ENCODE measurements at places on chromosomes 1 and 21.
A peak's percentile ranks its signal among the peaks of the same experiment; 100 is the strongest.

DNA sequence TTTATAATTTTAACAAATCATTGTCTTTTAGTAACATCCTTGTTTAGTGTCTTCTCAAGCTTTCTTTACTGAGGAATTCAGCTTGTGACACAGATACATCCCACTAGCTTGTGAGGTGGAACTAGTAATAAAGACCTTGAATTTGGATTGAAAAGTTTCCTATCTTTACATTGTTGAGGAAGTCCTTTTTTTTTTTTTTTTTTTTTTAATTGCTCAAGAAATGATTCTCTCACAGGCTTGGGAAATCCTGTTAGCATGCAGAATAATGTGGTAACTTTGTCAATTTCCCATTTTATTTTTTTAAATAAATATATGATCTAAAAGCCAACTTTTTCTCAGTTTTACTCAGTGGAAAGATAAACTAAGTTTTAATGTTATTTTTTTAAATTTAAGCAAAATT, 15.8 kb downstream of the DENND2D start:
- no peak for DNase-seq

DNA sequence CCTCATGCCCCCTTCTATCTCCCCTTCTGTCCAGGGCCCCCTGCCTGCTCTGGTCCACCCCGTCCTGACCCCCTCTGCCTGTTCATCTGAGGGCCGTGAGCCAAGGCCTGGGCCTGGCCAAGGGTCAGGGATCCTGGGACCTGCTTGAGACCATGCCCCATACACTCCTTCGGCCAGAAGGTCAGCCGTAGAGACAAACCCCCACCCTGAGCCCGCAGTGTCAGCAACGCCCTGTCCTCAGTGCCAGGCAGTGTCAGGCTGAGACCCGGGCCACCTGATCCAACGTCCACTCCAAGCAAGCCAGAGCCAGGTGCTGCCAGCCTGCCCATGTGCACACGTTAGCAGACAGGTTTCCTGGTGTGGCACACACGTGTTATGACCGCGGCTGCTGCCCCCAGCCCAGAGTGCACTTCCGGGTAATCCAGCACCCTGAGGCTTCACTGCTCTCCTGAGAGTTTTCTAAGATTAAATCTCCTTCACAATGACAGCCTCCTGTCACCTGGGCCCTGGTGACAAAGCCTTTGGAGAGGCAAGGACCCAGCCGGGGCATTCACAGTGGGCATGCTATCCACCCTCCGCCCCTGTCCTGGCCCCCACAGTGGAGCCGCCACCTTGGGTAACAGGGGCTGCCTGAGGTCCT, 10.1 kb upstream of the SAMD11 start:
- no peak for DNase-seq

- no peak for DNase-seq
Observed at GRCh38 chr1:196088541-196088940, 519.7 kb downstream of the KCNT2 start.

GRCh38 chr1:67941746-67942145, 108.5 kb upstream of the GNG12 start:
- DNase-seq: no peak

- no peak for DNase-seq
Observed at GRCh38 chr1:81554108-81554507, 246.6 kb upstream of the ADGRL2 start.

GRCh38 chr21:24224422-24224821, 1382.9 kb downstream of the MRPL39 start:
- no peak for DNase-seq

DNA sequence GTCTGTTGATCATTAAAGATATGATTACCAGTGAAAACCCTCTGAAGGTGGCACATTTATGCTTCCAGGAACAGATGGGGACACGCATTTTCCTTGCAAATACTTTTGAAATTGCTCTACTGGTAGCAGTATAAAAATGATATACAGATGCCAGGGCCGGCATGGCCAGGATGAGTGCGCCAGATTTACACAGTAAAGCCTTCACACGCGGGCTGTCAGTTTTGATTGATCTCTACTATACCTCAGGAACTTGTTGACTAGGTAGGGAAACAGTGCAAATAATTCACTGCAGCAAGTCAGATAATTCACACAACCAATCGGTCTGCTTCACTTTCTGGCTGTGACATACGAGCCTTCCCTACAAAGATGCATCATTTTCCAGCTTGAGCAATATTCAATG, 123.2 kb upstream of the BARHL2 start:
- DNase-seq: no peak

DNA sequence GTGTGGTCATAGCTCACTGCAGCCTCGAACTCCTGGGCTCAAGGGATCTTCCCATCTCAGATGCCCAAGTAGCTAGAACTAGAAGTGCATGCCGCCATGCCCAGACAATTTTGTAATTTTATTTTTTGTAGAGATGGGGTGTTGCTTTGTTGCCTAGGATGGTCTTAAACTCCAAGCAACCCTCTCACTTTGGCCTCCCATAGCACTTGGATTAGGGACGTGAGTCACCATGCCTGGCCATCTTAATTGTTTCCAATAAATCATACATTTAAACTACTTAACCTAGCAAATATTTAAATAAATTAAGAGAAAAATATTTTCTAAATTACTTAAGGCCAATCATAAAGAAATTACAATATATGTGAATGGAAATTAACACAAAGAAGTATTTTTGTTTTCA, 35.1 kb upstream of the ADGRL4 start:
- DNase-seq: no peak

GRCh38 chr1:54835131-54835898, 34.2 kb upstream of the TTC22 start:
- DNase-seq: no peak

DNA sequence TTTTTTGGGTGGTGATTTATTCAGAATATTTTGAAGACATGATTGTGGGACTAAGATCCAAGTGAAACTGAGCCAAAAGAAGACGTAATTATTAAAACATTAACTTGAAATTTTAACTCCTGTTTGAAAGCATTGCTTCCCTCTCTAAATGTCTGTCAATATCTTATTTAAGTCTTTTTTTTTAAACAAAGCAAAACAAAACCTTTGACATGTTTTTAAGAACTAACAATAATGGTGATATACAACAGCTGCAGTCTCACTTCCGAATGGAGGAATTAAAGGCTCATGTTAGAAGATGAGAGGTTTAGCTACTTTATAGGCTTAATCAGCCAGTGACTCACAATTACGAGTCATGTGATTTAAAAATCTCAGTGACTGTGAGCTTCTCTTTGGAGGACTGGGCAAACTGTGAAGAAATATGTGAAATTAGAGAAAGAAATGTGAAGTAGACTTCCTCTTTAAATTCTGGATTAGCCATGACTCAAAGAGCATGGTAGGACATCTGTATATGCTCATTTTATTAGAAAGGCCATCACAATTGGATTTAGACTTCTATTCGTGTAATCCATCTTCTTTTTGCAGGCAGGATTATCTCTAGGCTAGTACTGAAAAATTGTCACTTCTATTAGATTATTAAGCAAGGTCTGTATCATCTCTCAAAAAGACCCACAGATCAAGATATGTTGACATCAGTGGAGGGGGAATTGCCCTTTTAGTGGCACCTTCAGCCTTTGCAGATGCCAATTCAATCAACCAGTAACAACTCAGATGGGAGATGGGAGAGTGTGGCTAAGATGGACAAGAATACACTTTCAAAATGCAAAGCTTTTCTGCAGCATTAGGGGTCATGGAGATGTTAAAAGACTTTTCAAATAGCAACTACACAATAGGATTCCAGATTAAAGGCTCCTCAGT, 28.7 kb downstream of the KCNA3 start:
- DNase-seq: no peak

GRCh38 chr1:180898441-180899219, 14.1 kb upstream of the KIAA1614 start:
- no peak for DNase-seq

- DNase-seq: no peak
Observed at GRCh38 chr1:227869851-227870305, 54.4 kb downstream of the PRSS38 start.

- DNase-seq: no peak
Observed at GRCh38 chr1:23013657-23014056, 2.0 kb downstream of the TEX46 start.

GRCh38 chr1:173478094-173478674, 1.0 kb downstream of the PRDX6 start:
- DNase-seq: peak; percentile 52

DNA sequence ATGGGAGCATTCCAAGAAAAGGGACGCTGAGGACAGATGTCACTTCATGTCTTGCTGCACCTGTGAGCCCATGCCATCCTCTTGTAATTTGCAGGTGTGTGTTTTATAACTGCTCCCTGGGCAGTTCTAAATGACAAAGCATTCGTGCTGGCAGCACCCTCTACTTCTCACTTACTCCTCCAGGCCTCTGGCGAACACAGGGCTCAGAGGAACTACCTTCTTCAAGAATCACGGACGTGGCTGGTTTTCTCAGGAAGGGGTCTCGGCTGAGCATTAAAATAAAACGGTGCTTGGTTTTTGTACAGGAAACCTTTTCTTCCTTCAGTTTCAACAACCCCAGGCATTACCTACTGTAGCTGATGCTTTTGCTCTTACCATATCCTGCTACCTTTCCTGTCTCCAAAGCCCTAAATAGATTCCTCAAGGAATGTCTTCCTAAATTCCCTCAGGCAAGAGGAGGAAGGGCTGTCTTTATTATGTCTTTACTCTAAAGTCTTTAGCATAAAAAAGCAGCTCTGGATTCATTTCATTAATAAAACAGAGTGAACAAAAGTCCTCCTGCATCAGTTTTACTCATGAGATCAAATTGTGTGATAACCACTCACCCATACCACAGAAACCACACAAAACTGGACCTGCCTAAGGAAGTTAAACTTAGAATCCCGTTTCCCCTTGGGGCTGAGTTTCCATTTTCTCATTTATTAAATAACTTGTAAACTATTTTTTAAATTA, 79.0 kb upstream of the MAP10 start:
- DNase-seq: no peak

GRCh38 chr1:243725846-243726245, 124.2 kb downstream of the AKT3 start:
- DNase-seq: no peak

DNA sequence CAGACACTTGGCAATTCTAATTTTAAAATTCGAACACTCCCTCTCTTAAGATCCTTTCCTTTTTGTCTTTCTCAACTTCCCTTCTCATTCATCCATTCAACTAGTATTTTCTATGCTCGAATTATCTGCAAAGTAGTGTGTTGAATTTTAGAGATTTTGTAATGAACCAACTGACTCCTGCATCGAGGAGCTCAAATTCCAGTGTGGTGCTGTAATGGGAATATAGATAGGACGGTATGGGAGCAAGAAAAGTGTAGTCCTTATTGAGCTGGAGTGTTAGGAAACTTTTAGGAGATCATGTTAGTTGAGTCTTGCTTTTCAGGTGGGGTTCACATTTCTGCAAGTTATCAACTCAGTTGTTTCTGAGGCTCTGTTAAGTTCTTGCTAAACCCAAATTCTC, 897.5 kb downstream of the TTLL7 start:
- no peak for DNase-seq

DNA sequence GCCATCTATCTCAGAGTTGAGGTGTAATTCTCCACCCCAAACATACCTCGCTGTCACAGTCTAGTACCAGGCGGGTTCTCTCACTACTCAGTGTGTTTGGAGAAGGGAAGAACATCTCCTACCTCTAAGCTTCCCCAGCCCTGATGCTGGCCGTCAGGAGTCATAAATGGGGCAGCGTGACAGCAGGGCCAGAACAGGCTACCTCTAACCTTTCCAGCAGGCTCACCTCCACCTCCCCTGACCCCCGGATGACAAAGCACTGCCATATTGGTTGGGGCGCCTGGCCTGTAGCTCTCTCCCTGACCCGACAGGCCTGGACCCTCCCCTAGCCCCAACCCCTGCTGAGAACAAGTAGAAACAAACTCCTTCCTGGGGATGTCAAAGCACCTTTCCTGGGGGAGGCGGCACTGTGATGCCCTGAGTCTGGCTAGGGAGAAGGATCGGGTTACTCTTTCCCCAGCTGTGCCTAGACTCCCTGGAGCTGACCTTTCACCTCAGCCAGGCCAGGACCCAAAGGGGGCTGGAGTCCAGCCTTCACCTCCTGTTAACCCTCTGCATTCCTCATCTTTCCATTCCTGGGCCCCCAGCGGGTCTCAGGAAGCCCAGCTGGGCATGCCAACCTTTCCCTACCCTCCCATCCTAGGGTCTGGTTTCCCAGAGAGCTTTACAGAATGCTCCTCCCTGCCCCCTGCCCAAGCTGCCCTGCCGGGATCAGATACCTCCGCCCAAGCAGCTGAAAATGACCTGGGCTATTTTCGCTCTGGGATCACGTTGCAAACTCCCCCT, 34.2 kb downstream of the AHDC1 start:
- no peak for DNase-seq

DNA sequence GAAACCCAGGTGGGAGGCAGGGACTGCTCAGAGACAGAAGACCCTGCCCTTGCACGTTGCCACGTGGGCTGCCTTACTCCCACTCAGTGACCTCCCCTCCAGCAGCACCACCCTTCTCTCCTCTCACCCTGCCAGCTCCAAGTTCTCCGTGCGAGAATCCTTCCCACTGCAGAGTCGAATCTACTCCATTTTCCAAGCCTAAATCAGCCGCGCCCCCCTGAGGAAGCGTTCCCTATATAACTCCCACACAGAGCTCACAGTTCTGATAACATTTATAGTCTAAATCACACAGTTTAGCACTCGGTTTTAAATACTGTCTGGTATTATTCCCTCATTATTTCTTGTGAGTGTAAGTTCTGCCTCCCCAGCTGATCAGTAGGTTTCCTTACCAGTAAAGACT, 7.7 kb downstream of the LRRN2 start:
- DNase-seq: no peak

- no peak for DNase-seq
Observed at GRCh38 chr1:106785176-106785575, 271.3 kb upstream of the PRMT6 start.

DNA sequence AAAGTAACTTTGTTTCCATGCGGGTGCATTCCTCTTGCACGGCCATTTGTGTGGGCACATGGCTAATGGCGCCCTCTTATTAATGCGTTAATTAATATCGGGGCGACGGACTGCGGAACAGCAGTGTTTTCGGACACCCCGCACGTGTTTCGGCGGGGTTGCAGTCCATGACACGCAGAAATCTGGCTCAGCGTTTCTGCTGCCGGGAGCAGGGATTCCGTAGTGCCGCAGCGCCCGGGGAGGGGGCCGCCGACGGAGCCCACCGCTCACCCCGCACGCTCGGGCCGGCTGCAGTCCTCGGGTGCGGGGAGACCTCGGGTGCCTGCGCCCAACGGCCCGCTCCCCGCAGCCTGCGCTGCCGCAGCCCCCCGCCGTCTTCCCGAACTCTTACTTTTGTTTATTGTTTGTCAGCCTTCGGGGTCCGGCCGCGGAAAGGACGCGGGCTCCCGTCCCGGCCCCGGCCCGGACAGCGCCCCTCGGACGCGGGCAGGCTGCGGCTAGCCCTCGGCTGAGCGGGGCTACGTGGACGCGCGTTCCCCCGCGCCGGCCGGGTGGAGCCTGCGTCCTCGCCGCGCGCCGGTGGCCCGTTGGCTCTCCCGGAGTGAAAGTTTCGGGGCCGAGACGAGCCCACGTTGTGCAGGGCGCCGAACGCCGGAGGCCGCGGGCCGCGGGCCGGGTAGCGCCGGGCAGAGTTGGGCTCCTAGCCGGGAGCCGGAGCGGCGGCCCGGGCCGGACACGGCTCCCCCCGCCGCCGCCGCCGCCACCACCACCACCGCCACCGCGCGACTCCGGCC, 849 bp downstream of the NFIA start:
- DNase-seq: no peak

GRCh38 chr1:15681349-15682292, 2.5 kb upstream of the PLEKHM2 start:
- no peak for DNase-seq
